IPS DF 19.7 (cell line): ENCODE measurements at places on chromosomes 6 and 20.

DNA sequence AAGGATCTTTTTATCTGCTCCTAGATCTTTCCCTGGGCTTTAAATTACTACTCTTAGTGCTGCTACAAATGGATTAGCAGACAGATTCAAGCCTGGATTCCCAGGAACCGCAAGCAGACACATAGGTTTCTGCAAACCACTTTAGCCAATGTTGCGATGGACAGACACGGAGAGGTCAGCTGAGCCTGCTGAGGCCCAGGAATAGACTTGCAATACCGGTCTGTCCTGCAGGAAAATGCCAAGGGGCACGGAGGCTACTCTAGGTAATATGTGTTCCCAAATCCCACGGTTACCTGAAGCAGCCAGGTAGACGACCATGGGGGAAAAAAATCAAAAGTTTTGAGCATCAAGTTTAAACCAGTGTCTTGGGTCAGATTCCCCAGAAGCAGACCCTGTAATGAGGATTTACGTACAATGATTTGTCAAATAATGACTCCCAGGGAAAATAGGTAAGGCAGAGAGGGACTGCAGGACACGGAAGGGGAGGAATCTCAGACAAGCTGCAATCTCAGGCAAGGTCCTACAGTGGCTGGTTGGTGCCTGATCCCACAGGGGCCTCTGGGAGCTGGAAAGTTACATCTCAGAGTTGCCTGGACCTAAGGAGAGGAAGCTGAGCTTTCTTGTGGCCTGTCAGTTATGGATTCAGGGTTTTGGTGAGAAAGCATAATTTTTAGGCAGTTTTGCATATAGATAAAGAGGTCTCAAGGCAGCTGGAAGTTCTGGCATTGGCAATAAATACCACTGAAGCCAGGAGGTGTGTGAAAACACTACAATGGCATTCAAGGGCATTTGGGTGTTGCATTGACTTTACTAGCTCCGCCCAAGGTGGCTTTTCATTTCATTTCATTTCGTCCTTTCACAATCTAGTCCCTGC lies 12.5 kb downstream of the OTOR start:
- no peak for DNase-seq

GRCh38 chr20:12166053-12166717 lies 248.5 kb downstream of the BTBD3 start:
- DNase-seq, result no peak

DNA sequence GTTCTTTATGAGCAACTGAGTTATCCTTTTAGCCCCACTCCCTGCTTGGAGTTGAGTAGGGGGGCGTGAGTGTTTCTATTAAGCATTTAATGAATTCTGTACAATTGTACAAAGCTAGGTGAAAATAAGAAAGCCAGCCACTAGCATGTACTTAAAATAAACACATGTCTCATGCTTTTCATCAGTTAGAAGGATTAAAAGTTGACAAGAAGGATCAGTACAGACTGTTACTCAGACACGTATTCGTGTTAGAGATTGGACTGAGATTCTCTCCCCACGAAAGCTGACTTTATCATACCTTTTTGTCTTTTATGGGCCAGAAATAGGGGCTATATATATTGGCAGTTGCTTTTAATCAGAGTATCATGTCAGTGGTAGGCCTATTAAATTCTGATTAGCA lies 1.7 kb downstream of the HSF2 start:
- no peak for DNase-seq

DNA sequence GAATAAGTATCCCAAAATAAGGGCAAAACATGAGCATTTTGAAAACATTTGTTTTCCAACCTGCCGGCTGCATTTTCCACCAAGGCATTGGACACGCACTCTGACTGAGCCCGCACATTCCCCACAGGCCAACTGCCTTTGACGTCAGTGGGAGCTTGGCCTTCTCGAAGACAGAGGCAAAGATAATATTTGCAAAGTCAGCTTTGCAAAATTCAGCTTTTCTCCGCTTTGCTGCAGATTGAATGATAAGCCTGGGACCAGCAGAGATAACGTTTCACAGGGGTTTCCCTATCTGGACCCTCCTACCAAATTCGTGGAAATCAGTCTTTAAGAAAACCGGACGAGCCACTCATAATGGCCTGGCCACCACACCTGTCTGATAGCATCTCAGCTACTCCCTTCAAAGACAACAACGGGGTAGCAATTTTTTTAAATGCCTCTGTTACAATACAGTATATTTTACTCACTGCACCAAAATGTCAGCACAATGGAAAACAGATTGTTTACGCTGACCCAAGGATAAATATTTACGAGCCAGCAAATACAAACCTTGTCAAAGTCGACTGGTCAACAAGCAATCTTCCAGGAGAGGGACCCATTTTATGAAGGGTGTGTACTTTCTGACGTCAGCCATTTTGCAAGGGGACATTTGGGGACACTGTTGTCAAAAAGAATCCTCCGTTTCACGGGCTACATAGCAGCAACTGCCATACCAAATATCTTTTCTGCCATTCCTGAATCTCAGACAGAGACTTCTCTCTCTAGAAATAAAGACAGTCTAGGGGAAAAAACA lies 100.5 kb downstream of the TFAP2A start:
- no peak for DNase-seq

DNA sequence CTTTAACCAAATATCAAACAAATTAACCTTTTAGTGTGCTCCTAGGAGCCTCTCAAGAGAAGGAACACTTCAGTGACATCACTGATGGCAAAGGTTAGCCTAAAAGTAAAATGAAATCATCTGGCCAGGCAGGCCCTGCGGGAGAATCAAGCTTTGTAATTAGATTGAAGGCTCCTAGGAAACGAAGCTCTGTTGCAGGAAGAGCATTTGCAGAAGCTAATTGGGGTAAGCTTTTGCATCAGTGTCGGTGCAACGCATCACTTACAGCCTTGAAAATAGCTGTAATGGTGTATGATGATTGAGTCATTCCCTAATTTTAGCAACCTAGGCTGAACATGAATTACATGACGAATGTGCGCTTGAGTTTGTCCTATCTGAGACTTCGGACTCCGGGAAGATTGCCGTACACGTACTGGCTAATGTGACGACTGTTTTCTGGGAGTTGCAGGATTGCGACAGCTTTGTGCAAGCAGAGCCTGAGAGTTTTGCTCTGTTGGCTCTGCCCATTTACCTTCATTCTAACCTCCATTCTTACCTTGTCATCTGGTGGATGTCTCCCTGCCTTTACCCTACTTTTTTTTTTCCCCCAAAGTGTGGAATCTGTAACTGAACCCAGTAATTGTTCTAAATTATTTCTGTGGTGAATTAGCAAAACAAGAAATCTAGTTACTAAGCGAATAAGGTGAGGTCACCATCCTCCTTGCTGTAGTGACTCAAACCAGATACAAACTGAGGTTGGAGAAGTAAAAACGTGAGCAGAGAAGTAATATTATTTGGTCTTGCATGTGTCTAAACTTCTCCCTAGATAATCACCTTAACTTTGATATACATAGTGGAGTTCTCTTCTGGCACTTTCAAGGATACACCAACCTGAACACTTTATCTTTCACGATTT lies 675.9 kb upstream of the CITED2 start:
- no peak for DNase-seq

- no peak for DNase-seq
Observed at GRCh38 chr20:35135867-35136586, 11.1 kb downstream of the EDEM2 start.
